Neural crest cell (in vitro differentiated cells): ENCODE measurements at places on chromosomes 2 and 18. TPM values are rescaled to one million over a fixed set of nuclear protein-coding genes. Genes with fewer than 3 reads are reported as not detected.

TRIM43 gene
- total RNA-seq = not detected in 2 replicates

ZAP70 gene
- total RNA-seq = 2.4 and 2.8 TPM in 2 replicates

UPP2 gene
- not detected in 2 replicates for total RNA-seq

HAT1 gene
- 70.8 and 77.7 TPM in 2 replicates for total RNA-seq

NXPH2 gene
- 3.6 and 4.1 TPM in 2 replicates for total RNA-seq

SP5 gene
- 3.5 and 6.4 TPM in 2 replicates for total RNA-seq

ITGAV gene
- 46.8 and 50.3 TPM in 2 replicates for total RNA-seq

CD8B gene
- not detected in 2 replicates for total RNA-seq

ERBB4 gene
- 10.2 and 11.0 TPM in 2 replicates for total RNA-seq

IL36G gene
- total RNA-seq = not detected in 2 replicates

DNA sequence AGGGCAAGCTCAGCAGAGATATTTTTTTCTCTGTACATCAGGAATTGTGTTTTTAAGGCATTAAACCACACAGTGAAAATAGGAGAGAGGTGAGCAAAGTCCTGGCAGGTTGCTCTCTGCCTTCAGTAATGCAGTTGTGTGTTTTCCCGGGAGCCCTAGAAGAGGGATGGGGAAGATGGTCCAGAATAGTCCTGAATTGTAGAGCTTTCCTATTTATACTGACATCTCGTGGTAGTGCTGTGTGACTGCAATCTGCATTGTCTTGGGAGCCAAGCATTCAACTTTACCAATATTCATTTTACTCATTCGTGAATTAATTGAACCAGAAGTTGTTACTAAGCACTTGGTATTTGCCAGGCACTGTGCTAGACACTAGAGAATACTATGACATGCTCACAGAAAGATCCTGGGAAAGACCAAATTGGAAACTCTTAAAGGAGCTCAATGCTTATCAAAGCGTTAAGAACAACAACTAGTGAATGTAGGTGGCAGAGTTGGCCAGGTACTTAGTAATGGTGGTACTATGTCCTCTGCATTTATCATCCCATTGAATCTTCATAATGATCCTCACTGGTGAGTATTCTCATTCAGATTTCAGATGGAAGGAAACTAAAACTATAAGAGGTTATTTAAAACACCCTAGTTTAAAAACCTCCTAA lies 214.6 kb downstream of the TRIB2 start:
- peaks cover 55% of the 10 kb centered on the region for H3K4me1 ChIP-seq
- no peak for DNase-seq
- H3K27ac ChIP-seq = no peak overlapping the region
- no peaks in the 10 kb centered on the region for H3K36me3 ChIP-seq

DNA sequence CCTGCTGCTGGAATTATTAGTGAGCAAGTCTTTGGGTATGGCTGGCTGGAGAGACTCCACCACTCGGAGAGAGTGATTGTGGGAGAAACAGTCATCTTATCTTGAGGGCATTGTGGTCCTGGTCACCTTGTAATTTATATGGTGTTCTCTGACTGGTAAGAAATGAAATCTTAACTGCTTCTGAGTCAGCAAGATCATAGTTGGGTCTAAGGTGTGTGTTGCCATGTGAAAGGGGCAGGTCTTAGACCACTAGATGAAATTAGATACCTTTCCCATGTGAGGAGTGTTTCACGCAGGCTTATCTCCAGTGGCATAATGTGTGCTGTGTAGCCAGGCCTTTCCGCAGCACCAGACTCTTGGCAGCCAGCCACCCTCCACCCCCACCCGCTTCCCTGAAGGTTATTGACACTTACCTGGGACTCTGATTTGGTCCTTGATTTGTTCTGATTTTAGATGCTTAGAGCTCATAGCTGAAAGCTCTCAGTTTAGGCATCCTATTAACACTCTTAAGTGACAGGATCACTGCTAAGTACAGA lies 7.7 kb downstream of the MAPRE3 start:
- H3K4me3 ChIP-seq = no peak overlapping the region
- H3K4me1 ChIP-seq = peaks cover 17% of the 10 kb centered on the region
- peaks cover 2% of the 10 kb centered on the region for H3K27me3 ChIP-seq
- H3K36me3 ChIP-seq = no peaks in the 10 kb centered on the region
- no peak overlapping the region for H3K27ac ChIP-seq

GRCh38 chr2:25076749-25077148 lies 34.9 kb downstream of the EFR3B start:
- no peak overlapping the region for H3K27ac ChIP-seq
- peaks cover 3% of the 10 kb centered on the region for H3K27me3 ChIP-seq
- H3K4me1 ChIP-seq = peaks cover 37% of the 10 kb centered on the region
- H3K4me3 ChIP-seq = no peak overlapping the region
- DNase-seq = no peak
